Aorta (tissue), 5 donors: ENCODE measurements at places on chromosomes 3 and 15. TPM values are rescaled to one million over a fixed set of nuclear protein-coding genes. Genes with fewer than 3 reads are reported as not detected.

Gene STAC
- total RNA-seq: 14.2 TPM

Gene RETNLB
- total RNA-seq: not detected

Gene SAMD7
- total RNA-seq: not detected

Gene TGFBR2
- total RNA-seq: 303 TPM

Gene MME
- 3.1 TPM for total RNA-seq

Gene SEMA7A
- 4.1 TPM for total RNA-seq

Gene MNS1
- total RNA-seq: 2.1 TPM

Gene MYEF2
- total RNA-seq: 105 TPM

Gene SNX22
- 0.39 TPM for total RNA-seq

Gene C3orf85
- not detected for total RNA-seq

Gene LRRFIP2
- 96.9 TPM for total RNA-seq

Gene CPLX3
- not detected for total RNA-seq

Gene INSYN1
- total RNA-seq: 4.8 TPM

DNA sequence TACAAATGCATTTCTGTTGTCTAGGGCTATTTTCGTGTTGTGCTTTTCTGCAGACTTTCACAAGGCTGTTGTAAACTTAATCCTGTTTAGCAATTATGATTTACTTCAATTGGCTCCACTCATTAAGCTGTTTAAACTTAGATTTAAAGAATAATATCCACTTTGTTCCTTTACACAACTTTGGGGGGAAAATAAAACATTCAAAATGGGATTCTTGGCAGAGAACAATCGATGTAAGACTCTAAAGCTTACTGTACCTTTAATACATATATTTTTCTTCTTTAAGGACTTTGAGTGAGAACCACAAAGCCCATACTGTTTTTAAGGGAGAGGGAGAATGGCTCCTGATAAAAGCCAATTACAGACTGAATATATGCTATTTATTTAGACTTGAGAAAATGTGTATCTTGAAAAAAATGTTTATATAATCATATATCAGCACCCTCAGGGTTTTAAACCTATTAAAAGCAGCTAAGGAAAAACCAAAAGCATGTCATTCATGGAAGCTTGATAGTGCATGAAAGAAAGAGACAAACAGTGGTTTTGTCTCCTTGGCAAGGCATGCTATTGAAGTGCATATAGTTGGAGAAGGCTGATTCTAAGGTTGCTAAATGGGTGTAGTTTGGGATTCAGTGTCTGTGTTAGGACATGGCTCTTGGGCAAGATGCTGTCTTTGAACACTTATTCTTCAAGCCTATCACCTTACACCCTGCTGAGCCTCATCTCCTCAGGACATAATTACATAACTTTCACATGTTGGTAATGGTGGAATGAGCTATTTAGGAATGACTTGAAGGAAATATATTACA, 293.4 kb upstream of the TBC1D5 start:
- H3K27me3 ChIP-seq: no peaks in the 10 kb centered on the region
- H3K27ac ChIP-seq: no peak overlapping the region
- H3K36me3 ChIP-seq: no peaks in the 10 kb centered on the region

GRCh38 chr15:86162172-86162591, 82.5 kb downstream of the AGBL1 start:
- H3K27ac ChIP-seq: no peak overlapping the region
- no peaks in the 10 kb centered on the region for H3K4me1 ChIP-seq
- no peak for DNase-seq
- no peaks in the 10 kb centered on the region for H3K36me3 ChIP-seq

- no peak overlapping the region for H3K27ac ChIP-seq
- no peak for DNase-seq
- H3K36me3 ChIP-seq: peaks cover 12% of the 10 kb centered on the region
- no peak overlapping the region for H3K4me3 ChIP-seq
- H3K27me3 ChIP-seq: no peaks in the 10 kb centered on the region
These were observed 30.8 kb downstream of the MLH1 start for GRCh38 chr3:37024092-37024491.

DNA sequence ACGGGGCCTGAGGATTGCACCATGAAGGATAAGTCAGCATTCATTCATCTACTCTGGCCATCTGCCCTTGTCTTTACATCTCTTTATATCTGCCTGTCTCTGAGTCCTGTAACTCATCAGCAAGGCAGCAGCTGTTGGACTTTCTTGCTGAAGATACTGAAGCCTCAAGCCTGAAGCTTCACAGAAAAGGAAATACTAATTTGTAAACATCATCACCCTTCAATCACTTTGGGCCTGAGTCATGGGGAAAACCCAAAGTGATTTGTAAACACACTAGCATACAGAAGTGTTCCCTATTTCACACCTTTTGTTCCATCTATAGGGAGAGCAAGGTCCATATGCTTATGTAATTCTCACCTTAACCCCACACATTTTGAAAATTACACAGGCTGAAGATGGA, 928.2 kb downstream of the EPHA3 start:
- H3K36me3 ChIP-seq: no peaks in the 10 kb centered on the region
- no peak overlapping the region for H3K27ac ChIP-seq
- H3K27me3 ChIP-seq: no peaks in the 10 kb centered on the region
- H3K4me1 ChIP-seq: no peaks in the 10 kb centered on the region
- no peak overlapping the region for H3K4me3 ChIP-seq

DNA sequence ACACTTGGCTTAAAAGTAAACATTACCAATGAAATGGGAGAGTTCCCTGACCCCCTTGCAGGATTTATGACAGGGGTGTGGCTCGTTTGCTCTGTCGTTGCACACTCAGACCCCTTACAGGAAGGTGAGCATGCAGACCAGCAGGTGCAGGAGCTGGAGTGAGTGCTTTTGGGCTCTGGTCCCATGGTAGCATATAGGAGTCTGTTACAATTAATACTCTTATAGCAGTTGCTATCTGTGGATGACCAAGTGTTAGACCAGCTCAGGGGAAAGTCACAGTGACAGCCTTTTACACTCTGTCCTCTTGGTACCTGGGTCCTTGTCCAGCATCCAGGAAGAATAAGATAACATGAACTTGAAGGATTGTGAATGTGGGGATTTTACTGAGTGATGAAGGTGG, 1177.5 kb downstream of the NSUN3 start:
- no peaks in the 10 kb centered on the region for H3K27me3 ChIP-seq
- DNase-seq: no peak

DNA sequence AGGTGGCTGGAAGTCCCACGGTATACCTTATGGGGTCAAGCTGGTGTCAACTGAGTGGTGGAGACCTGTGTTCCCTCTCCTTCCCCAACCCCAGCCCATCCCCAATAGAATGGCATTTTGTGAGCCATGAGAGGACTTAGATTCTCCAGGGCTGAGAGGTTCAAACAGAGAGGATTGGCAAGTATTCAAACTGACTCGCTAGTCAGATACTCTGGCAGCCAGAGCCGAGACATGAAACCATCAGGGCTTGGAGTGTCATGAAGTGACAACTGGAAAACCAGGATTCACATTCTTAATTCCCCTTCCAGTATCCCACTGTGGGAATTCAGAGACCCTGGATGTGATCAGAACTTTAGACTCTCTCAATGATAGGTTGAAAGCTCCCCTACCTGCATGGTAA, 159.4 kb upstream of the SNTN start:
- no peaks in the 10 kb centered on the region for H3K4me1 ChIP-seq
- H3K36me3 ChIP-seq: no peaks in the 10 kb centered on the region
- DNase-seq: no peak
- H3K27me3 ChIP-seq: no peaks in the 10 kb centered on the region

DNA sequence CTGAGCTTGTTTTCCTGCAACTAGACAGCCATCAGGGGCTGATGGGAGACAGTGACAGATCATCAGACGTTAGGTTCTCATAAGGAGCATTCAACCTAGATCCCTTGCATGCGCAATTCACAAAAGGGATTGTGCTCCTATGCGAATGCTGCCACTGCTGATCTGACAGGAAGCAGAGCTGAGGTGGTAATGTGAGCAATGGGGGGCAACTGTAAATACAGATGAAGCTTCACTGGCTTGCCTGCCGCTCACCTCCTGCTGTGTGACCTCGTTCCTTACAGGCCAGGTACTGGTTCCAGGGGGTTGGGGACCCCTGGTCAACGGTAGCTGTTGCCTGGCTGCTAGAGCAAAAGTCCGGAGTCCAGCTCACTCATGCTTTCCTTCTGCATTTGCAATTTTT, 26.4 kb upstream of the KCNAB1 start:
- H3K27me3 ChIP-seq: no peaks in the 10 kb centered on the region
- no peak for DNase-seq

DNA sequence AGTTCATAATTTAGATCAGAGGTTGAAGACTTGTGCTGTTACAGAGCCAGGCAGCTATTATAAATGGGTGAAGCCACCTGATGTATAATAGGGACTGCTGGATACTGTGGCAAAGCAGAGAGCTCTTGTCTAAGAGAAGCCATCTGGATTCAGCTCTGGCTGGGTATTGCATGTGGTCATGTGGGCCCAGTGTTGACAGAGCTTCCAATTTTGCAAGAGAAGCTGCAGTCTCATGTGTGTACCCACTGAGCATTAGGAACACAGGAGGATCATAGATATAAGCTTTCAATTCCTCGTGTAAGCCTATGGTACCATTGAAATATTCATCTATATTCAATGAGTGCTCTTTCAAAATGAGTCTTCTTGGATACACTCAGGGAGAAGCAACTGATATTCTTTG, 303.9 kb upstream of the SLCO3A1 start:
- no peak for DNase-seq
- H3K4me3 ChIP-seq: no peak overlapping the region
- H3K36me3 ChIP-seq: no peaks in the 10 kb centered on the region
- no peaks in the 10 kb centered on the region for H3K4me1 ChIP-seq

GRCh38 chr3:78496501-78496900, 1271.3 kb downstream of the ROBO1 start:
- H3K4me1 ChIP-seq: no peaks in the 10 kb centered on the region
- H3K36me3 ChIP-seq: no peaks in the 10 kb centered on the region
- H3K27ac ChIP-seq: no peak overlapping the region

- H3K27ac ChIP-seq: no peak overlapping the region
- no peak for DNase-seq
- no peaks in the 10 kb centered on the region for H3K4me1 ChIP-seq
These were observed 124.8 kb downstream of the CHDH start for GRCh38 chr3:53721187-53722119.

- no peaks in the 10 kb centered on the region for H3K36me3 ChIP-seq
- H3K27ac ChIP-seq: no peak overlapping the region
- no peaks in the 10 kb centered on the region for H3K4me1 ChIP-seq
- DNase-seq: no peak
- no peak overlapping the region for H3K4me3 ChIP-seq
These were observed 25.6 kb upstream of the TCF12 start for GRCh38 chr15:56892659-56893363.

GRCh38 chr15:90178468-90179435, 22.4 kb upstream of the SEMA4B start:
- DNase-seq: no peak
- H3K27ac ChIP-seq: no peak overlapping the region
- H3K27me3 ChIP-seq: no peaks in the 10 kb centered on the region
- H3K36me3 ChIP-seq: no peaks in the 10 kb centered on the region
- no peaks in the 10 kb centered on the region for H3K4me1 ChIP-seq

- H3K27ac ChIP-seq: no peak overlapping the region
- DNase-seq: no peak
- H3K4me1 ChIP-seq: peaks cover 4% of the 10 kb centered on the region
- H3K4me3 ChIP-seq: no peak overlapping the region
These were observed 432.4 kb upstream of the AZI2 start for GRCh38 chr3:28781053-28781452.

DNA sequence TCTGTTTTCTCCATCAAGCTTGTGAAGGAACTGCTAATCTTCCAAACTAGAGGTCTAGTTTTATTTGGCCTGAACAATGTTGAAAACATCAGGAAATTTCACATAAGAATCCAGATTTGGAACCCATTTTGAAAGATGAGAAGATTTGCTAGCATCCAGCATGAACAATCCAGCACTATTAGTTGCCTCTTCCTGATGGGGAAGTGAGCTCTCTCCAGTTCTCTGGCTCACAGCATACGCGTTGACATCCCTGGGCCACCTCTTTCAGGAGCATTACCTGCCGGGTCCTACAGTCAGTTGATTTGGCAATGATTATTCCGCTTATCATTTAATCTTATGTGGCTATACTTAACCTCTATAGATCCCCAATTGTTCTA, 10.9 kb downstream of the GPR87 start:
- no peaks in the 10 kb centered on the region for H3K36me3 ChIP-seq
- H3K4me1 ChIP-seq: no peaks in the 10 kb centered on the region
- no peak overlapping the region for H3K27ac ChIP-seq
- H3K27me3 ChIP-seq: no peaks in the 10 kb centered on the region
- no peak for DNase-seq

DNA sequence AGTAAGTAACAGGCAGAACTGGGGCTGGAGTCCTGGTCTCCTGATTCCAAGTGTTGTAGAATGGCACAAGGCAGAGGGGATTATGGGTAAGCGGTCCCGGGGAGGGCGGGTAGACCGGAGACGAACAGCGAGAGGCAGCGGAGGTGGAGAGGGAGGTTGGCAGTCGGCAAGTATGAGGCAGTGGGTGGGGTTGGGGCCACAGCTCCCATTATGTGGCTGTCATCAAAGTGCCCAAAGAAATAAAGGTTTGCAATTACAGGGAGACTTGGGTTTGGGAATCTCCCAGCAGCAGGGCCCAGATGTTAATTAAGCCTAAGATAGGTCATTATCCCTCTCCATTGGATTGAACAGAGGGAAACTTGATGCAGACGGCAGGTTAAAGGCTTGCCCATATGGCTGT, 16.9 kb downstream of the FAM43A start:
- no peaks in the 10 kb centered on the region for H3K27me3 ChIP-seq
- no peak overlapping the region for H3K4me3 ChIP-seq
- H3K36me3 ChIP-seq: no peaks in the 10 kb centered on the region
- no peaks in the 10 kb centered on the region for H3K4me1 ChIP-seq
- no peak overlapping the region for H3K27ac ChIP-seq

DNA sequence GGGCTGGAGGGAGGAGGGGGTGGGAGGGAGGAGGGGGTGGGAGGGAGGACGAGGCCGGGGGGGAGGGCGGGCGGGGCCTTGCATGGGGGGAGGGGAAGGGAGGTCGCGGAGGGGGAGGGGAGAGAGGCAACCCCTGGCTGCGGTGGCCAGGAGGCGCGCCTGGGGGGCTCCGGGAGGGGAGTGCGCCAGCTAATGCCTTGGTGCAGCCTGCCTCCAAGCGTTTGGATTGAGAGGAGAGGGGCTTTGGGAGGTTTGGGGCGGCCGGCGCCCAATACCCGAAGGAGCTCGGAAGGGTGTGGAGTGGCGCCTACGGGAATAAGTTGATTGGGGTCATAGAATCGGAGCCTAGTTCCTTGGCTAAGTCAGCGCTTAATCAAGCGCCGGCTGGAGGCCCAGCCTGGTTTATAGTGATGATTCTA, 557 bp downstream of the TFG start:
- peak; percentile 58 for DNase-seq
- no peaks in the 10 kb centered on the region for H3K27me3 ChIP-seq
- H3K36me3 ChIP-seq: no peaks in the 10 kb centered on the region
- H3K27ac ChIP-seq: peak overlapping the region; percentile 93
- H3K4me1 ChIP-seq: no peaks in the 10 kb centered on the region

- no peak for DNase-seq
- H3K4me3 ChIP-seq: no peak overlapping the region
- no peaks in the 10 kb centered on the region for H3K4me1 ChIP-seq
- no peaks in the 10 kb centered on the region for H3K27me3 ChIP-seq
- H3K36me3 ChIP-seq: no peaks in the 10 kb centered on the region
These were observed 132.2 kb downstream of the OSBPL10 start for GRCh38 chr3:31848911-31849310.

GRCh38 chr3:88203642-88204055, 53.9 kb downstream of the C3orf38 start:
- H3K4me1 ChIP-seq: no peaks in the 10 kb centered on the region
- peak; percentile 57 for DNase-seq
- peaks cover 3% of the 10 kb centered on the region for H3K27me3 ChIP-seq
- no peak overlapping the region for H3K4me3 ChIP-seq

GRCh38 chr15:88897456-88898194, 2.3 kb upstream of the HAPLN3 start:
- H3K4me3 ChIP-seq: no peak overlapping the region
- H3K27ac ChIP-seq: no peak overlapping the region
- H3K27me3 ChIP-seq: no peaks in the 10 kb centered on the region
- H3K36me3 ChIP-seq: peaks cover 5% of the 10 kb centered on the region
- no peaks in the 10 kb centered on the region for H3K4me1 ChIP-seq
